ENCODE measurements at places on chromosomes 3 and 15.

DNA sequence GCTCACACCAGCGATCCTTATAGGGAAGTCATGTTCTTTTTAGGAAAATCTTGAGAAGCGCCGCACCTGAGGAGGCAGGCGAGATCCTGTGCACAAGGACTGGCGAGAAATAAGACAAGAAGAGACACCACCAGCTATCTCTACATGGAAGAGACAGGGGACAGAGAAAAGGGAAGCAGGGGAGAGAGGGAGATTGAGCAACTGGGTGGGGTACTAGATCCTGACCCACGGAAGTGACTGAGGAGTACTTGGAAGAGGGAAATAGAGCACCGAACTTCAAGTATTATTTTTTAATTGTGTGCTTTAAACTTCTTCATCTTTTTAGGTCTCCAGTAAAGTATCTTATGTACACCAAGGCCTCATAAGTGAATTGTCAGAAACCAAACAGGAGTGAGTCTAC, 742.0 kb upstream of the LMCD1 start:
- no peak for DNase-seq

GRCh38 chr3:138397983-138398382, 36.4 kb upstream of the ESYT3 start:
- no peak for DNase-seq

DNA sequence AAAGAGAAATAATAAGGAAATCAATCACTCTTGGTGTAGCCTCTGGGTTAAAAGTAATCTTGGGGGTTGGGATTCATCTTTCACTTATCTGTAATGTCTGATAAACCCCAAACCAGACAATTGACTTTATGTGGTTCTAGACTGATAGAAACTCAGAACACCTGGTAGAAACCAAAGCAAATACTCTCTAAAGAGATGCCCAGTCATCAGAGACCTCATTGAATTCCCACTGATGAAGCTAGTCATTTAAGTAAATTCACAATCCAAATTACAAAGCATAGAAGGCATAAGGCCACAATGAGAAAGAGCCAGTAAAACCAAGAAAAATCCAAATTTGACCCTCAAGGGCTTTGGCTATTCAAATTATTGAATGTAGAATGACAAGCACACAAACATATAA, 250.6 kb downstream of the MBNL1 start:
- DNase-seq = no peak

- DNase-seq = no peak
Observed at GRCh38 chr3:186536883-186537844, 7.0 kb downstream of the CRYGS start.

DNA sequence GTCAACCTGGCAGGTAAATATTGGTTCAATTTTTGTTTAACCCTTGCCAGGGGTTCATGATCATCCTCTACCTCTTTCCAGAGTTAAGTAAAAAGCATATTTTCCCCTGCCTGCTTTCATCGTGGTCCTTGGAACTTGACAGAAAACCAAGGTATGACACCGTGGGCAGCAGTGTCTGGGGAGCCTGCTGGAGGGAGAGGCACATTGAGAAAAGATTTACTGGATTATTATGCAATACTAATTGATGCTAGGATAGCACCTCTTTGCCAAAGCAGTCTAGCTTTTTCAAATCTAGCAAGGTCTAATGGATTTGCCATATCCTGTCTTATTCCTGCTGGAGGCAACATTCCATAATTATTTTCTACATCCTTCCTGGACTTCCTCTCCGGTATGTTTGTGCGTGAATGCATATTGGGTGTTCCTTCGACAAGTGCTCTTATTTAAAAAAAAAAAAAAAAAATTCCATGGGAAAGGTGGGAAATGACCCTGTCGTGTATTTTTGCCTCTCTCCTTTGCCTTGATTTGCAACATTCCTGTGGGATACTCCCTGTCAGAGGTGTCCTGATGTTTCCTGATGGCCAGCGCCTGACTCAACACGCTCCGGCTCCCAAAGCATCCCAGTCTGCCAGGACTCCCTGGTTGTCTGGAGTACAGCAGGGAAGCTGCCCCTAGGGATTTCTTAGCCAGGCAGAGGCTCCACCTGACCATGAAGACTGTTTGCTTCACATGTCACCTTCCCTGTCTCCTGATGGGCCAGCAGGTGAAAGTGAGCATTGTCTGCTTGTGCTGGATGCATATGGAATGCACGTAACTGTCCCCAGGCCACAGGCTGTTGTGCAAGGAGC, 6.3 kb downstream of the BHLHE40 start:
- DNase-seq = no peak

DNA sequence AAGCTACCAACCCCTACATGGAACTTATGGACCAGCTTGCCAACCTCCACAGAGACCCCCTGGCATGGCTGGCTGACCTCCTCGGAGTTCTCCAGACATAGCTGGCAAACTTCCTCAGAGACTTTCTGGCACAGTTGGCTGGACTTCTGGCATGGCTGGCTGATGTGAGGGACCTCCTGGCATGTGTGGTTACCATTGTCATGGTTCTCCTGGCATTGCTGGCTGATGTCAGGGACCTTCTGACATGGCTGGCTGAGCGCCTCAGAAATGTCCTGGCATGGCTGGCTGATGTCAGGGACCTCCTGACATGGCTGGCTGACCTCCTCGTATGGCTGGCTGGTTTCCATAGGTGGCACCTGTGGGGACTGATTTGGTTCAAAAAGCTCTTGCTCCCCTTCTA, 17.5 kb downstream of the MAP1A start:
- no peak for DNase-seq

DNA sequence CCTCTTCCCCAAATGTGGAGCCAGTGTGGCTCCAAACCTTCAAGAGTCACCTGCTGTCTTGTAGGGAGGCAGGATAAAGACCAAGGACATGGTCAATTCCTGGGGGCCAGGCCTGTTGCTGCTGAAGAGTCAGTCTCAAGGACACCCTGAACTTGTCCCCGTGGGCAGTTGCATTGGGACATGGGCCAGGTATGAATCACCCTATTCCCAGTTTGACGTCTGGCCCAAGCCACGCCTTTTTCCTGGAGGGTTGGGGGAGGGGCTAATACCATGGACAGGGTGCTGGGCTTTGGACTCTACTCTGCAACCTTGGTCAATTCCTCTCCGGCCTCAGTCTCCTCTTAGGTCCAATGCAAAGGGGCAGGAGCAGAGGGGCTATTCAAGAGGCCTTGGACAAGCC, 10.4 kb downstream of the ATP2B2 start:
- DNase-seq = no peak

DNA sequence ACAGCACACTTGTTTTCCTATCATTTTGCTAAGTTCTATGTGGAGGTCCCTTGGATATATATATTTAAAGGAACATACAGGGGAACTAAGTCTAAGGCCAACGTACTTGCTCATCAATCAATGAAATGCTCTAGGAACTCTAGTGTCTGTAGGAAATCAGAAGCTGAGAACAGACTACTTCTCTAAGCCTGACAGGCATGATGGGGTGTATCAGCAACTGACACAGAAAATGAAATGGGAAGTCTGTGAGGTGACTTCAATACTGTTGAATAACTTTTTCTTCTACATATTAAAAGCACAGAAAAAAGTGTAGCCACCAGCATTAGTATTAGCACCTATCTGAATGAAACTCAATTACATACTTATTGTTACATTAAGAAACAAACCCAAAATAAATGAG, 56.9 kb upstream of the CSPG5 start:
- DNase-seq = no peak

DNA sequence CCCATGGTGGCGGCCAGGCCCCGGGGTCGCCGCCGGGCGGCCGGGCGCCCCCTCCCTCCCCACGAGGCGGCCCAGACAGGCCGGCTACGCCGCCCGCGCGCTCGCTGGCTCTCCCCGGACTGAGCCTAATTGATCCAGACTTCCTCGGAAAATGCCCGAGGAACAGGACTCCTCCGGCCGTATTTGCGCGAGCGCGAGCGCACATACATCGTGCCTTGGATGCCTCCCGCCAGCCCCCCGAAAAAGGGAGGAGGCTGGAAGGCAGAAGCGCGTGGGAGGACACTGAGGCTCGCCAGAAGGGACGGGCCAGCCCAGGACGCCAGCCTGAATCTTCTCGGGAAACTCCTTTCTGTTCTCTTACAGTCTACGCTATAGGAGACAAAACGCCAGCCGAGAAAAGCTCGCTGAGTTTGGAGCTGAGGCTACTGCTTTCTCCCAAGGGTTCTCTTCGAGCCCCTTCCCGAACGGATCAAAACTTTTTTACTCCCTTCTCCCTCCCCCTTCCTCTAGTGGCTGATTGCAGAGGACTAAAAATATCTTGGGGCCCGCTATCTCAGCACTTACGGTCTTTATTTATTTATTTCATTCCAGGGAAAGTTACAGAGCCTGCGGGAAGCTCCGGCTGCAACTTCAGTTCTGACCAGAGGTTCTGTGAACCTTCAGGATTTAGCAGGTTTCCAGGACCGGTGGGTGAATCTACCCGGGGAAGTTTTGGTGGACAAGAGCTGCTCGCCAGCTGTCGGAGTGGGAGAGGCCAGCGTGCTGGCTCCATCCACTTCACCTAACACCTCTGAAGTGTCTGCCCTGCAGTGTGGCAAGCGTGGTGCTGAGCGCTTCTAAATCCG, at the start of gene PDZRN3:
TSS of gene PDZRN3 (minus strand) at position 121 of the 845 bp plus-strand sequence.
- DNase-seq = no peak

DNA sequence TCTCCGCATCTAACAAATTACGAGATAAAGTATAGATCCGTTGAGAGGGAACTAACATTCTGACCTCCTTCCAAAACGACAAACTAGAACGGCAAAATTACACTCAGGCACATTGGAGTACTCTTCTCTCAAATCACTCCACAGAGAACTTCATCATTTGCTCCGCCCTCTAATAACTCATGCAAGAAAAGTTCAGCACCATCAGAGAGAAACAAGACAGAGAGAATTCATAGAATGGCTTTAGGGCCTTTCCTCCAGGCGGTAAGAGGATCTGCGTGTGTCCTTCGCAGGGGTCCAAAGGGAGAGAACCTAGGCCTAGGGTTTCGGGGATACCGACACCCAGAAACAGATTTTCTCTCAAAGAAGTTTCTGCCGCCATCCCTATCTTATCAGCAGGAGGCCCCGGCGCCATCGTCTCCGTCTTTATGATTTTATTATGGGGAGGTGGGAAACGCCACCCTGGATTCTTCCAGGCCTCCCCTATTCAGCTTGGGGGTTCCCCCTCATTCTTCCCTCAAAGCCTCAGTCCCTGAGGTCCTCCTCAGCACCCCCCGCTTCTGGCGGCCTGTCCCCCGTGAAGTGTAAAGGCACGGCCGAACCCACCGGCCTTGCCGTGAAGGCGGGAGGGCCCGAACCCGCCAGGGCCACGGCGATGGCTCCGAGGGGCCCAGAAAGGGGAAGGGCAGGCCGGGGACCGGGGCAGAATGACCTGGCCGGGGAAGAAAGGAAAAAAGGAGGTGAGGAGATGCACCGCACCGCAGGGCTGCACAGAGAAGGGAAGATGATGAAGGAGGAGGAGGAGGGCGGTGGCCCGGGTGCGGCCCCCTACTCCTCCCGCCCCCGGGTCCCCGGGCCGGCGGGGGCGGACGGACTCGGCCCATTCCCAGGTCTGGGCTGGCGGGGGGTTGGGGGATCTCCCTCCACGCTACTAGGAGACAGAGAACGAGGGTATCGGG, 768 bp downstream of the UBXN7 start:
- peak; percentile 71 for DNase-seq

- no peak for DNase-seq
Observed at GRCh38 chr3:170765419-170766078, 104.4 kb downstream of the RPL22L1 start.

- DNase-seq = no peak
Observed at GRCh38 chr3:184172681-184173373, 1.8 kb upstream of the AP2M1 start.

- DNase-seq = peak; percentile 42
Observed at GRCh38 chr3:42706721-42707619, 4.4 kb upstream of the HHATL start.

DNA sequence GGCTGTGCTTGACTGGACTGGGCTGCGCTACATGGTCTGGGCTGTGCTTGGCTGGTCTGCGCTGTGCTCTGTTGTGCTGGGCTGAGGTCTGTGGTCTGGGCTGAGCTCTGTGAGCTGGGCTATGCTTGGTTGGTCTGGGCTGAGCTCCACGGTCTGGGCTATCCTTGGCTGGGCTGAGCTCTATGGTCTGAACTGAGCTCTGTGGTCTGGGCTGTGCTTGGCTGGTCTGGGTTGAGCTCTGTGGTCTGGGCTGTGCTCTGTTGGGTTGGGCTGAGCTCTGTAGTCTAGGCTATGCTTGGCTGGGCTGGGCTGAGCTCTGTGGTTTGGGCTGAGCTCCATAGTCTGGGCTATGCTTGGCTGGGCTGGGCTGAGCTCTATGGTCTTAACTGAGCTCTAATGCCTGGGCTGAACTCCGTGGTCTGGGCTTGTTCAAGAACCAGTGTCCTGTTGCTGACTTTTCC, 92.0 kb downstream of the PLXNA1 start:
- peak; percentile 42 for DNase-seq

GRCh38 chr15:86231864-86232721, 152.4 kb downstream of the AGBL1 start:
- peak; percentile 70 for DNase-seq

GRCh38 chr15:39013262-39013661, 448.6 kb upstream of the RASGRP1 start:
- DNase-seq = no peak

DNA sequence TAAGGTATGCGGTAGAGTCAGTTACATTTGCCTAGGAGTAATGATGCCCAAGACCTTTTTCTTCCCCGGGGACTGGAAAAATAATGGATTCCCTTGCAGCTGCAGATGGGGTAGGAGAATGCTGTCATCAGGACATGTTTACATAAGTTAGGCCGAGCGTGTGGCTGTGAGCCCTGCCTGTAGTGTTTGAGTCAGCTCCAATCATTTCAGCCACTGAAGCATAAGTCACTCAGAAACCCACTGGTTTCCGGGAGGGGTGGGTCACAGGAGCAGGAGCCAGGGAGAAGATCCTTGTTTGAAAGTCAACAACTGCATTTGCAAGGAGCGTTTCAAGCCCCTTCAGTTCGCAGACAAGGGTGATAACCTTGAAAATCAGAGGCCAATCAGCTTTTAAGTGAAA, 562.3 kb downstream of the MCTP2 start:
- DNase-seq = no peak
